Mononuclear cell (primary cell): ENCODE measurements at places on chromosomes 11 and 22. TPM values are rescaled to one million over a fixed set of nuclear protein-coding genes. Genes with fewer than 3 reads are reported as not detected.

CRYBB2 gene
- not detected for total RNA-seq

TMEM109 gene
- total RNA-seq, result 24.0 TPM

BIRC3 gene
- total RNA-seq, result 228 TPM

HSPB2 gene
- total RNA-seq, result not detected

KCNJ1 gene
- 0.10 TPM for total RNA-seq

GRIK4 gene
- 0.21 TPM for total RNA-seq

FOLR3 gene
- 1.3 TPM for total RNA-seq

OTOG gene
- not detected for total RNA-seq

HEPN1 gene
- total RNA-seq, result not detected

SERPIND1 gene
- total RNA-seq, result not detected
